ENCODE measurements at places on chromosomes 12 and 14.
A peak's percentile ranks its signal among the peaks of the same experiment; 100 is the strongest.

DNA sequence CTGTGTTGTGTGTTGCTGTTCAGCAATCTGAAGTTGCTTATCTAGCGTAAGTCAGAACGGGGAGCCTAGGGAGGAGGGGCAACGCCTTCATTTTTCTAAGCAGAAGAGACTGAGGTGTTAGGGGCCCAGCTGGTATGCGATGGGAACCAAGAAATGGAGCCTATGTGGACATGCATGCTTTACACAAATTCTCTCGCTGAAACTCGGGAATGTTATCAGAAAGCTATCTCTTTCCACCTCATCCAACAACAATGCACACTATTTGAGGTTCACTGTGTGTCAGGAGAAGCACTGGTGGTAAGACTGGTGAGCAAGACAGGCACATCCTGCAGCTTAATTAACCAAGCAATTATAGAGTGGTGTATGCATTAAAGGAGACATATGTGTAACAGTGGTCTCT lies 89.7 kb downstream of the NRXN3 start:
- DNase-seq: no peak

DNA sequence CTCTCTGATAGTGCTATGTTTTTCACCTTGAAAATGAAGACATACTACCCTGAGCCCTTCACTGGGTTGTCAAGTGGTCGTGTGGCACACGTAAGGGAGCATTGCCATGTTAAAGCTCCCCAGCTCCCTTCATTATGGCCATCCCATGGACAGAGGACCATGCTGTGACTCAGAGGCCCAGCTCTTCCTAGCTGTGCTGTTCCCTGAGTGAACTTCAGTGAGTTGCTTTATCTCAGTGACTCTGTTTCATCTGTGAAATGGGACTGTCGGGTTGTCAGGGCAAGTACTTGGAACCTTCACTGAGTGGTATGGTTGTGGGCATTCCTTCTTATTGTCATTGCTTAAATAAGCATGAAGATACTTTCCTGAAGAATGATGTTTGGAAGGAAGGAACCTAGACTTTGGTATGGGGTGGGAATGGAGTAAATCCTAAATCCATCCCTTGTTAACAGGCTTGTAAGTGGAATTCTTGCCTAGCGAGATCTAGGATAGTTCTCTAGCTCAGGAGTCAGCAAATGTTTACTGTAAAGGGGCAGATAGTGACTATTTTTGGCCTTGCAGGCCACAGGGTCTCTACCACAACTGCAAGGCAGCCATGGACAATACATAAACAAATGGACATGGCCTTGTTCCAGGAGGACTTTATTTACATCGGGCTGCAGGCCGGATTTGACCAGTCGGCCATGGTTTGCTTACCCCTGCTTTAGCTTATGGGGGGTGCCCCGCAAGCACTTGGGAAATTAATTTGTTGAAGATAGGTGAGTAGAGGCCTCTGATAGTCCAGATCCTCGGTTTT lies 283.5 kb downstream of the ZFP36L1 start:
- no peak for DNase-seq

DNA sequence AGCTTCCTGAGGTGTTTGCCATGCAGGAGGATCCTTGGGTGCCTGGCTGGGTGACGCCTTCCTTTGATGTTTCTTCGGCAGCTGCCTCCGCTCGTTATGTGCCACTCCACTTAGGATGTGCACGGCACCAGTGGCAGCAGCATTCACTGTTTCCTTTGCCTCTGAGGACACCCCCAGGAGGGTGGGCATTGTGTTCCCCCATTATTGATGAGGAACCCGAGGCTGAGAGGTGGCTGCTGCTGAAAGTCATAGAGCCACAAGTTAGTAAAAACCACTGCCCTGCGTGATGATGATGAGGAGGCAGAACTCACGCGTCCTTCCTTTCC lies 41.2 kb downstream of the EP400 start:
- no peak for DNase-seq

DNA sequence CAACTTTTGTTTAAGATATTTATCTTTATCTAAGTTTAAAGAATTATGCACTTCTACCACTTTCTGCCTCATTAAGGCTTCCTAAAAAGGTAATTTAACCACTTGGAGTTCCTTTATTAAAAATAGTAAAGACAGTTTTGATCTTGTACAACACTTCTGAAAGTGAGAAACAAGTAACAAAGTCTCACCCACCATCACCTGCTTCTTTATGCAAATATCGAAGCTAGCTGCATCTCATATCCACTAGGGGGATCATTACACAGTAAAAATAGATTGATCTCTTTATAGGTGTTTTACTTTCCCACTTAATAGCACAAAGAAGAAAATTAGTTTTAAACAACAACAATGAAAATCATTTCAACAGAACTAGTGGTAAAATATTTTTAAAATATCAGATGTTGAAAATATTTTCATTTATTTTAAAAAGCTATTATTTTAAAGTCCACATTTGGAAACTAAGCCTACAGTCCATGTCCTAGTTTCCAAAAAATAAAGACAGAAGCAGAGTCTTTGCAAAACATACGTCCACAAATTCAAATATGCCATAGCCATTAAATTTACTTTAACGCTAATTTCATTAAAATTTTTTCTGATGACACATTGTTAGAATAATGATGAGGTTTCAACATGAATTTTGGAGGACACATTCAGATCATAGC lies 160.0 kb upstream of the SOX5 start:
- peak; percentile 30 for DNase-seq

GRCh38 chr14:58543253-58543652 lies 94.5 kb upstream of the DACT1 start:
- DNase-seq: no peak

DNA sequence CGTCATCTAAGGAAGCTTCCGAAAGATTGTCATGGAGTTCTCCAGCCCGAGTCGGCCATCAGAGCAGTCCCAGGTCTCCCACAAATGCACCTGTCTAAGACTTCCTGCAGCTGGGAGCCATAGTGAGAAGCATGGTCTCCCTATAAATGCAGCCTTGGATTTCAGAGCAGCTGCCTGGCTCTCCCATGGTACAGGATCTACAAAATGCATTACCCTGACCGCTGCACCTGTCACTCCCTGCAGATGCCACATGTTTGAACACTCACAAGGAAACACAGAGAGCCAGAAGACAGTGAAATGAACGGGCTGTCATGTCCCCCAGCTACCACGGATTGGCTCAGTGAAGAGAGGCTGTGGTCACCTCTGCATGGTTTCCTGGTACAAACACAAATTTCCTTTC lies 702.7 kb downstream of the MED13L start:
- DNase-seq: no peak

GRCh38 chr14:81682134-81682533 lies 148.5 kb upstream of the SEL1L start:
- DNase-seq: no peak

DNA sequence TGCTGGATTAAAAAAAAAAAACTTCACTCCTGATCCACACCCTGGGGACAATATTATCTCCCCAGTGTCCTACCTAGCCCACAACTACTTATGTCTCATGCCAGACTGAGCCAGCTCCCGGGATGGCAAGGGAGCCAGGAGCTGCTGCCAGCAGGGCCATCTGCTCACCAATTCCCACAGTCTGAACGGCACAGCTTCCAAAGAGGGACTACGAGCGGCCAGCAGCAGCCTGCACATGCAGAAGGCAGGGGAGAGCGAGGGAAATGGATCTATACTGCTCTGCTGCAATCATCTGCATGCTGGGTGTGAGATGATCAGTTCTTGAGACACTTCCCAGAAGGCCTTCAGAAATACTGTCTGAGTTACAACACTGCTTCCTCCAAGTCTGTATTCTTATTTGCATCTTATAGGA lies 11.1 kb downstream of the SSH1 start:
- DNase-seq: peak; percentile 65

- DNase-seq: peak; percentile 74
Measured at GRCh38 chr12:95215949-95216348, 1.3 kb downstream of the FGD6 start.

- DNase-seq: peak; percentile 100
Measured at GRCh38 chr12:13196130-13196921, at the start of gene EMP1. Gene EMP1, plus strand, starts transcription at chr12:13196726. Its CDS starts 14,785 bp downstream, at chr12:13211511.

GRCh38 chr14:87018294-87018693 lies 974.7 kb downstream of the GALC start:
- DNase-seq: no peak

DNA sequence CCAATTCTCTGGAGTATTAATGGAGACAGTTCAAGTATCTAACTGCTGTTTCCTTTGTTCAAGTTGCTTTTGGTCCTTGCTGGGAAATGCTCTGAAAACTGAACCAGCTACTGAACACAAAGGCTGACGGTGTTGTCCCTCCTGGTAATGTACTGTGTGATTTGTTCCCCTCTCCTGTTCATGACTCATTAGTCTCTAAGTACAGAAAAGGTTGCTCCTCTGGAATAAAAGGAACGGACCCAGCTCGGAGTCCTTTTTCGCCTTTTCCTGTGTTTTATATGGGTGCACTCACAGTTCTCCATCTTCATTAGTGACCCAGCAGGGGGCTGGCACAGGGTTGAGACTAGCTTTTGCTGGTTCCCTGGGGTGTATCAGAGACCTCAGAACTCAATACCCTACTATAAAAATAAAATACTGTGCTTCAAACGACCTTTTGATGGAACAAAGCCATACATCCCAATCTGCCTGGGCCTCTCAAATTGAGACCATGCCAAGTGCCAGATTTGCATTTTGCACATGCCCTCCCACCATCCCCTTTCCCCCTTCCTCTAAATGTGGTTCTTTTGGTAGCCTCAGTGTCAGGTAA lies 269.7 kb downstream of the RAD51B start:
- DNase-seq: peak; percentile 25

DNA sequence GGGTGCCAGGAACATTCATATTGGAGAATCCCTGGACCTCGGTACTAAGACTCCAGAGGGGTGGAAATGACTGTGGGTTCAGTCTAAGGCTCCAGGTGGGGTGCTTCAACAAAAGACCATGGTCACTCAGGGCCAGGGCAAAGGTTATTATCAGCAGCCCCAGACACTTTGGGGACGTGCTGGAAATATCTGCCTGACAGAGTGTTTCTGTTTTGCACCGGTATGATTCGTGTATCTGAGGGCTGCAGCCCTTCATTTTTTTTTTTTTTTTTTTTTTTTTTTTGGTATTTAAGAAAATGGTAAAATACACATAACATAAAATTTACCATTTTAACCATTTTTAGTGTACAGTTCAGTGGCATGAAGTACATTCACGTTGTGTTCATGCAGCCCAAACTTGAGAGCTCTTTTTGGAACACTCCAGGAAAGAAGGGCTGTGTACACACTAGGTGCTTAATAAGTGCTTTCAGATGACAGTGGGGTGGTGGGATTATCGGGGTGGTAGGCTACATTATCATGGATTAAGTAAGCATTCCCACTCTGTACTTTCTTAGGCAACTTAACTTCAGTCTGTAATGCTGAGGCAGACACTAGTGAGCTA lies 120.3 kb downstream of the CHST11 start:
- DNase-seq: no peak

GRCh38 chr14:37673439-37673838 lies 78.0 kb downstream of the TTC6 start:
- DNase-seq: no peak

- DNase-seq: peak; percentile 49
Measured at GRCh38 chr12:104263580-104264358, 39.8 kb upstream of the EID3 start.

DNA sequence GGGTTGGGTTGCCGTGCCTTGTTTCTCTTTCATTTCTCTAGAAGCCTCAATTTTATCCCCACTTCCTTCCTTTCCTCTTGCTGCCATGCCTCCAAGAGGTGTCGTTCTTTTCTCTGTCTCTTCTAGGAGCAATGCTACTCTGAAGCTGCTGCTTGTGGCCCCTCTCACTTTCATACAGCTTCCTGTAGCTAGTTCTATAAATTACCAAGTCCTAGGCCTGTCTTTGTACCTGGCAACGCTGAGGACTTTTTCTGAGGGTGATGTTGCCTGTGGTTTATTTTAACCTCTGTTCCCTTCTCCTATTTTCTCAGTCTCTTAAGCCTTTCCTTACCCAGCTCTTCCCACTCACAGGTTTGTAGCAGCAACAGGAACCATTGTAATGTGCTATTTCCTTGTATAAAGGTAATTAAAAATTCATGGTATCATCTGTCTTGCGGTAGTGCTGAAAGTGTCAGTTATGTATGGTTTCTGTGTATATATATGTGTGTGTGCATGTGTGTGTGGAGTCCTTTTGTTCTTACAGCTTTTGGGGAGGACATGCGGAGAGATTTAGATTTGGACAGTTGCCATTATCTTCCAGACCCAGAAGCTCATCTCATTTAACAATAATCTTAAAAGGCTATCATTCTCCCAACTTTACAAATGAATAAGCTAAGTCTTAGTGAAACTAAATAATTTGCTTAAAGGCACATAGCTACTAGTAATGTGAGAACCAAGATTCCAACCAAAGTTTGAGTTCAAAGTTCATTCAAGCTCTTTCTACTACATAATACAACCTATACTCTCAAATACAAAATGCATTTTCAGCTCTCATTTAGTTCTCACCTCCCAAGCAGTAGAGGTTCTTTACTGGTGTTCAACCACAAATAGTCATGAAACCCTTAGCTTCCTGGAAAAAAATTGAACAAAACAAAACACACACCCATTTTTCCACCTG lies 43.8 kb downstream of the DDHD1 start:
- DNase-seq: no peak

DNA sequence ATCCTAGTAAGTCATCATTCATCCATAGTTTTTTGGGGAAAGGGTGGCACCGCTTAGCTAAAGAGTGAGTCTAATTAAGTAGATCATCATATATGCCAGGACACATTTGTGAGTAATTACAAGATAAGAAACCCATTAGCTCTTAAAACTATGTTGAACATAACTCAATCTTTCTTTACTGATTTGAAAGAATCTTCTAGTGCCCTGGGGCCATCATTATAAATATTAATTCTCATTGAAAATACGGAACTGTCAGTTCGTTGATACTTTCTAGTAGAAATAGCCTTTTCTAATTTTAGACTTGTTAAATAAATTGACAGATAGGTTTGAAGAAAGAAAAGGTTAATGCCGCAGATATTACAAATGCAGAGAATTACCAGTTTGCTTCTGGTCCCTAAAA lies 312.6 kb downstream of the NELL2 start:
- DNase-seq: no peak

DNA sequence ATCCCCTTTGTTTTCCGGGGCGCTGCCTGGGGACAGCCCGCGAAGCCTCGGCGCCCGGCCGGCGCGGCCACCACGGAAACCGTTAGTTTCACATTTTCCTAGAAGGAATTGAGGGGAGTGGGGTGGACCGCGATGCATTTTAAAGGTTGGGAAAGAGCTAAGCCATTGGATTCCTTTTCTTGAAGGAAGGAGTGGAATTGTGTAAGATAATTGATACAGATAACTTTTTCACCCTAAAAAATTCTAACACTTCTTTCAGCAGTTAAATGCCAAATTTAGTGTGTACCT lies 137.1 kb downstream of the MON2 start:
- DNase-seq: no peak

- DNase-seq: peak; percentile 92
Measured at GRCh38 chr12:110543252-110543959, 39.7 kb downstream of the PPTC7 start.

All from fibroblast of the aortic adventitia (primary cell).